ENCODE measurements at places on chromosomes 12 and 14. TPM values are rescaled to one million over a fixed set of nuclear protein-coding genes. Genes with fewer than 3 reads are reported as not detected.

Gene EFCAB11
- 13.6 TPM for total RNA-seq

Gene RTN1
- total RNA-seq, result not detected

Gene PRKD1
- total RNA-seq, result 2.8 TPM

Gene COX8C
- total RNA-seq, result not detected

Gene NDRG2
- 1.7 TPM for total RNA-seq

Measured in A549 treated with Hydrocortisone at 1 μM for 4 hours (cell line).